ENCODE measurements at places on chromosomes 7 and 10. TPM values are rescaled to one million over a fixed set of nuclear protein-coding genes. Genes with fewer than 3 reads are reported as not detected.

- DNase-seq: no peak
Observed at GRCh38 chr10:73590881-73591799, at the start of gene USP54. Gene USP54 (minus strand): TSS chr10:73591342. CDS start chr10:73575658, 15,684 bp downstream.

DNA sequence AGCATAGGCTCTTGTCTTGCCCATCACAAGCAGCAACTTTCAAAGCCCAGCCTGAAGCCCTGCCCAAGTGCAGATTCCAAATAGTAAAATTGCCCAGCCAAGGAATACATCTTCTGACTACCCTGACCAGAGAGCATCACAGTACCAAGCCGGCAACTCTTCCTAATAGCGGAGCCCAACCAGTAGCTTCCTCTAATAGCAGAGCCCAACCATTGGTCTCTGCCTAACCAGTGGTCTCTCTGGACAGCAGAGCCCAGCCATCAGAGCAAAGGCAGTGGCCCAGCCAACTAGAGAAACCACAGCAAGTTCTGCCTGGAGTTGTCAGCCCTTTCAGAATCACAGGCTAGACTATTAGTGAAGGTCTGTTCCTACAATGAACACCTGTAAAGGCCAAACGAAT, 285.6 kb downstream of the HGF start:
- no peak for DNase-seq

DNA sequence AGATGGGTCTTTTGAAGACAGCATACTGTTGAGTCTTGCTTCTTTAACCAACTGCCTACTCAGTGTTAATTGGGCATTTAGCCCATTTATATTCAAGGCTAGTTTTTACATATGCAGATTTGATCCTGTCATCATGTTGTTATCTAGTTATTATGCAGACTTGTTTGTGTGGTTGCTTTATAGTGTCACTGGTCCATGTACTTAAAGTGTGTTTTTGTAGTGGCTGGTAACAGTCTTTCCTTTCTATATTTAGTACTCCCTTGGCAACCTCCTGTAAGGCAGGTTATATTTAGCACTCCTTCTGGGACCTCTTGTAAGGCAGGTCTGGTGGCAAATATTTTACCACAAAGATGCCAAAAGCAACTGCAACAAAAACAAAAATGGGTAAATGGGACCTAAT, 66.7 kb downstream of the TES start:
- DNase-seq: no peak

The FOXI2 gene
- not detected for total RNA-seq

DNA sequence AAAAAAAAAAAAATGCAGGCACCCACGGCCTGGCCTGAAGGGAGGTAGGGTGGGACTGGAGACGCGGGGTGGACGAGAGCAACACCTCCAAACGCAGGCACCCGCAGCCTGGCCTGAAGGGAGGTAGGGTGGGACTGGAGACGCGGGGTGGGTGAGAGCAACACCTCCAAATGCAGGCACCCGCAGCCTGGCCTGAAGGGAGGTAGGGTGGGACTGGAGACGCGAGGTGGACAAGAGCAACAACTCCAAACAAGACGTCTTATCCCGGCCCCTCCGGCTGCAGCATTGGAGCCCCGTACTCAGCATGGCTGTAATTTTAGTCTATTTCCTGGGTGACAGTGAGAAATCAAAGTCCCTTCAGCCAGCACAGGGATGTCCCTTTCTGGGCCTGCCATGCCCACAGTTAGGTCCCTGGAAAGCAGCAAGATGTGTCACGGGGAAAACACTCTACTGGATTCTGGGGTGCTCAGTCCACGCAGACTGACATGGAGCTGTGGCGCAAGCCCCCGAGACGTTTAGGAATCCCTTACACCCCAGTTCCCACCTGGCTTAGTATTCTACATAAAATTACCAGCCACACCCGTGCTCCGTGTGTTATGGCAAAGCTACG, 119.9 kb downstream of the WDR37 start:
- DNase-seq: no peak

GRCh38 chr10:86413046-86413728, 46.6 kb upstream of the GRID1 start:
- no peak for DNase-seq

The TAS2R41 gene
- total RNA-seq: 0.73 TPM

DNA sequence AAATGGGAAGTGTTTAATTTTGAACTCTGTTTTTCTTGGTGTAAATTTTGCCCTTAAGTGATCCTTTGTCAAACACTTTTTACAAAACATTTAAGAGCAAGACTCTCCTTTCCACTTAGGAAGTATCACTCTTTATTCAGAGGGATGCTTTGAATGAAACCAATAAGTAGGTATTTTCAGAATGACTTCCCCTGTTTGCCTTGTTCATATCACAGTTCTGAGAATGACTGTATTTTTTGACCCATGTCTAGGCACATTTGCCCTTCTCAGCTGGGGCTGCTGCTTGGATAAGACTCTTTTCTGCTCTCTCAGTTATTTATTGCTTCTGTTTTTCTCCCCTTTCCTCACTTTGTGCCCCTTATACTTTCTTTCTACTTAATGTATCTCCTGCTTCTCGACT, 98.2 kb downstream of the CCNY start:
- DNase-seq: no peak

DNA sequence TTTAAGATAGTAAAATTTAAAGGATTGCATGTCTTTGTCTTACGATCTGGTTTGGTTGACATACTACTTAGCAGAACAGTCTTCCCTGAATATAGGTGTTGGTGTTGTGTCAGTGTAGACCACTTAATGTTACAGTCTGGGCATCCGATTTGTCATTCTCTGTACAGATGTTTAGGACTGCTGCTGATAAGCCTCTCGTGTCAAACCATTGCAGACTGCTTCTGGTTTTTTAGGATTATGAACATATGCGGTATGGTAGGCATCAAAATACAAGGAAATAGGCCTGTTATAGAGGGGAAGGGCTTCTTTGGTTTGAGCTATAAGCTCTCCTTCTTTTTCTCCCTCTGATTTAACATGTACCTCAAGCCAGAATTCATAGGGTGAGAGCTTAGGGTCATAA, 7.4 kb downstream of the CYP3A43 start:
- DNase-seq: no peak

GRCh38 chr7:130791746-130792145, 57.7 kb upstream of the KLF14 start:
- DNase-seq: no peak

Measured in CD4-positive, alpha-beta T cell (primary cell).